ENCODE measurements at places on chromosomes 12 and 14.

GRCh38 chr12:12719496-12719895 is 2.3 kb downstream of the CDKN1B start:
- no peak for DNase-seq

DNA sequence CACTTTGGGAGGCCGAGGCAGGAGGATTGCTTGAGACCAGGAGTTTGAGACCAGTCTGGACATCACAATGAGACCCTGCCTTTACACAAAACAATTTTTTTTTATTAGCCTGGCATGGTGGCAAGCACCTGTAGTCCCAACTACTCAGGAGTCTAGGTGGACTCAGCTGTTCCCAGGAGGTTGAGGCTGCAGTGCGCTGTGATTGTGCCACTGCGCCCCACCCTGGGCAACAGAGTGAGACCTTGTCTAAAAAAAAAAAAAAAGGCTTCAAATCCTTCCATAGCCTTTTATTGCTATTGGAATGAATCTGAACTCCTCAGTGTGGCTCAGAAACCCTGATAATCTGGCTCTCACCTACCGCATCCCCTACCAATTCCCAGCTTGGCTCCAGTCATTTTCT is 26.1 kb downstream of the AK7 start:
- no peak for DNase-seq

GRCh38 chr14:58782011-58782410 is 144.2 kb downstream of the DACT1 start:
- no peak for DNase-seq

- DNase-seq = no peak
These were observed 16.1 kb downstream of the BIN2 start for GRCh38 chr12:51307655-51308593.

- DNase-seq = no peak
These were observed 254.4 kb upstream of the DIO2 start for GRCh38 chr14:80465546-80466220.

GRCh38 chr12:123757561-123757960 is 4.5 kb upstream of the DNAH10 start:
- no peak for DNase-seq

DNA sequence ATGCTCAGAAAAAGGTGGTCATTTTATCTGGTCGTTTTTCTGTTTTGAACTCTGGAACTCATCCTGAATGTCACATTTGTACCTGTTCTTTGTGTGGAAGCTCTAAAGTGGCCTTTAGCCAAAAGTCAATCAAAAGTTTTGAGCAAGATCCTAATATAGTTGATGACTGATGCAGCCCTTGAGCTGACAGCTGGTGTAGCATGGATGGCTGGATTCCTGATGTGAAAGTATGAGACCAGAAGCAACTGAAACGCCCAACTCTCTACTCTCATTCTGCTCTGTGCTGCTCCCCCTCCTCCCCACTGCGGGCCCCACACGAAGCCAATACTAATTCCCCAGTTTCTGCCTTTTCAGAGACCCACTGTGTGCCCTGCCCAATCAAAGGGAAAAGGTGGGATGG is 10.3 kb upstream of the MYH7 start:
- DNase-seq = no peak
